Tibial nerve (tissue), 4 donors: ENCODE measurements at places on chromosomes 12 and 14.

DNA sequence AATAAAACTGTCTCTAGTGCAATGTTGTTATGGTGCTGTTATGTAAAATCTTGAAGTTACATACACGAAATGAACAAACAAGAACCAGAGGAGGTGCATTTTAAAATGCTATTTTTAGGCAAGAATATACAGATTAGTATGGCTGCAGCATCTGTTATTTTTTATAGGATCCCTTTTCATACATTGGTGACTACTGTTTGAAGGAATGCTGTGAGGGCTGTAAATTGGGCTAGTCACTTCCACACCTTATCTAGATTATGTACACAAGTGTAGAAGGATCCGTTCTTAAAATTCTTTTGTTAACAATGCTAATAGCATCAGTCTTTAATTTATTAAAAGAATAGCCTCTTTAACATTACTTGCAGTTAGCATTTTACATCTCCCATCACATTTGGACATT is 284.3 kb upstream of the MDGA2 start:
- no peak for DNase-seq

DNA sequence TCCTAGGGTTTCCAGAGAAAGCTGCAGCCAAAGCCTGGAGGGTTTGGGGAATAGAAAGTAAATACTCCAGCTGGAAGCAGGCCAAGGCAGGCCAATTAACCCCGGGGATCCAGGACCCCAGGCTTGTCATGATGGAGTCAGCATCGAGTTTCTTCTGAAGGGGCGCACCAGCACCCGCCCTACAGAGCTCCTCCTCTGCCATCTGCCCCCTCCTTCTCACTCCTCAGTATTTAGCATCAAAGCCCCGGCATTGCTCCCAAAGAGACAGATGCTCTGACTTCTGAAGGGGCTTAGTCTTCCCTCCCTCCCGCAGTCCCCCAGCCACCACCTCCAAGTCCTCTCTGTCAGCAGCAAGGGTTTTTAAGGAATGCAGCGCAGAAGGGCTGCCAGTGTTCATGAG is 285.1 kb upstream of the NOS1 start:
- no peak for DNase-seq

DNA sequence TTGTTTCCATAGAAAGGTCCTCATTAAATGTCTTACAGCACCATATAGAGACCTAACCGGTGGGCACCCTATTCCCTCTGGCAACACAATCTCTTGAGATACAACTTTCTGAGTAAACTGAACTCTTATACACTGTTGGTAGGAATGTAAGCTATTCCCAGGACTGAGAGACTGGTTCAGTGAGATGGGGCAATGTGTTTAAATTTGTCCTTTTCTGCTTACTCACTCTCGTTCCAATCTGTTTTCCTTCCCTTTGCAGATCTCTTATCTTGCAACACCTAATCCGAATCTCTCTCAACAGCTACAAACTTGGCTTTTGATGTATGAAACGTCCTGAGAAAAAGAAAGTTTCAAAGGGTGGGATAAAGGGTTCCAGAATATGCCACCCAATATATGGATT is 26.1 kb upstream of the ETV6 start:
- no peak for DNase-seq

DNA sequence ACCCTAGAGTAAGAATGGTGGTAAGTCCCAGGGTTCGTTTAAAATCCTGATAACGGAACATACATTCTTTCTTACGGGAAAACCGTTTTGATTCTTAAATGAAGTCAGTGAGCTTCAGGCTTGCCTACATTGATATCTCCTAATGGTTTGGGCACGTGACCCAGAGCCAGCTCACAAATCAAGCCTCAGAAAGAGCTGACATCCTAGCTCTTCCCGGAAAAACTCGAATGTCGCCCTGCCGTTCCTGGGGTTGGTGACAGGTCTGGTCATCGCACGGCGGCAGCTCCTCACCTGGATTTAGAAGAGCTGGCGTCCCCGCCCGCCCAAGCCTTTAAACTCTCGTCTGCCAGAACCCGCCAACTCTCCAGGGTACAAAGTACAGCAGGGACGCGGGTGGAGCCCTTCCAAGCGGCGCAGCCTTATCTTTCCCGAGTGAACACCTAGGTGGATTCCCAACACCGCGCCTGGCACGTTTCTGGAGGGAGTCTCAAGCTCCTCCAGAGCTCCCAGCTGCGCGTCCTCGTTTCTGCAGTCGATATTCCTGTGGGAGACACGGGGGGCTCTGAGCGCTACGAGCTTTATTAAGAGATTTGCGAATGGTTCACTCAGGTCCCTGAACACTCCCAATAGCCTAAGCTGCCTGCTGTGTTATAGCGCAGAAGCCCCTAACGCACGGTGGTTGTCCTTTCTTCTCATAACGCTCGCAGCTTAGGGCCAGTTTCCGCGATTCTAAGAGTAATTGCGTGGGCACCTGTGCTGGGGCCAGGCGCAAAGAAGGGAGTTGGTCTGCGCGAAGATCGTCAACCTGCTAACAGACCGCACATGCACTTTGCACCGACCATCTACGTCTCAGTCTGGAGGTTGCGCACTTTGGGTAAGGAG is at the start of gene SSTR1:
SSTR1 (plus strand) TSS at position 169 of the 882 bp plus-strand sequence. CDS start 1,486 bp downstream, outside the sequence.
- DNase-seq: no peak

- DNase-seq: no peak
Measured at GRCh38 chr12:69388371-69388770, 28.8 kb downstream of the YEATS4 start.

DNA sequence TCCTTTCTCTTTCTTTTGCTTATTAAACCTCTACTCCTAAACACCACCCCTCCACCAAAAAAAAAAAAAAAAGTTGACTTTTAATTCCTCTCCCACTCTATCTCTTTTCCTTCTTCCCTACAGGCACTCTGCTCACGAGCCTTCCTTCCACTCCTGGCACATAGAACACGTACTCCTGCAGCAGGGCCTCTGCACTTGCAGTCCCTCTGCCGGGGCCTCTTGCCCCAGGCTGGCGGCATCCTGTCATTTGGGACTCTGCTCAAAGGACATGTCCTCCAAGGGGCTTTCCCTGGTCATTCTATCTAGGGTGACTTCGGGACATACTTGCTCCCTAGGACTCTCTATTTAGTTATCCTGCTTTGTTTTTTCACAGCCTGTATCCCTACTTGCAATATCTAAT is 7.7 kb downstream of the FOS start:
- DNase-seq: peak; percentile 4

- DNase-seq: no peak
Measured at GRCh38 chr12:62914443-62915203, 20.3 kb downstream of the PPM1H start.

GRCh38 chr14:58055497-58056010 is 96.5 kb downstream of the ARMH4 start:
- DNase-seq: no peak

GRCh38 chr12:89700191-89700810 is 8.3 kb downstream of the ATP2B1 start:
- no peak for DNase-seq

- no peak for DNase-seq
Measured at GRCh38 chr14:22276913-22277816, 311.9 kb downstream of the DAD1 start.

- no peak for DNase-seq
Measured at GRCh38 chr12:125983784-125984500, 918.7 kb downstream of the AACS start.

- DNase-seq: no peak
Measured at GRCh38 chr14:99936738-99937474, 128.3 kb upstream of the EVL start.

- DNase-seq: peak; percentile 36
Measured at GRCh38 chr12:91877022-91877421, 268.6 kb downstream of the BTG1 start.

DNA sequence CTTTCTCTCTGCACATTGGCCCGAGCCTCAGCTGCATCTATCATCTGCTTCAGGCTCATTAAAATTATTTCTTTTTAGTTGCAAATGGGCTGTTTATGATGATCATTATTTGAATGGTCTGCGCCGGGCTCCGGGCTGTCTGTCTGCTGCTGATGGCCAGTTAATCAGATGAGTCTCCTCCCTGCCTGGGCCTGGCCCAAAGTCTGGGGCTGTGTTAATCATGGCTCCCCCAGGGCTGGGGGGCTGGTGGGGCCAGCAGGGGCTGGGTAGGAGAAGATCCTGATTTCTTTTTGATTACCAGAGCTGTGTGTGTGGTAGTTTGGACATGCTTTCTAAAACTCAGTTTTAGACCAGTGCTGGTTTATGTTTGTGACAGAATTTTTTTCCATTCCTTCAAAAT is 159.1 kb downstream of the PHETA1 start:
- no peak for DNase-seq

DNA sequence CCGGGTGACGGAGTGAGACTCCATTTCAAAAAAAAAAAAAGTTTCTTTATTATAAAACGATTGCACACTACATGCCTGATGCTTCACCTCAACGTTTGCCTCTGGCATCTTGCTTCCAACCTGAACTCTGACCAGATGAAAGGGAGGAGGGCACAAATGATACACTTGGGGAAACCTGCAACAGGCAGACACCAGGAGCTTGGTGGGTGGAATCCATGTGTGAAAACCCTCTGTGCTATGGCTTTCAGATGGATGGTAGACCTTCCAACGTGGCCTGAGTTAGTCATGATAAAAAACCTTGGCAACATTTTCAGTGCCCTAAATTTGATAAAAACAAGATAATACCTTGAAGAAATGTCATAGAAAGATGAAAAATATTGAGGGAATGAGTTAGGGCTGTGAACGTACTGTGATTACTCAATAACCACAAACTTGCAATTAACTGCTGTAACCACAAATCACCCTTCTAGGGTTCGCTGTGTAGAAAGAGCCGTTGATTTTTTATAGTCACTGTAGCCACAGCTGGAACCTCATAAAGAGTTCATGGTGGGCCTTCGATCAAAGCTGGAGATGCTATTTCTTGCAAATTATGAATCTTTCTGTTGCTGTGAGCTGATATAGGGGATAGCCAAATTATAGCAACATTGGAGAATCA is 26.1 kb upstream of the GZMB start:
- no peak for DNase-seq

GRCh38 chr12:124488520-124488919 is 78.9 kb downstream of the NCOR2 start:
- no peak for DNase-seq

- no peak for DNase-seq
Measured at GRCh38 chr12:25372969-25373817, 122.5 kb upstream of the KRAS start.

DNA sequence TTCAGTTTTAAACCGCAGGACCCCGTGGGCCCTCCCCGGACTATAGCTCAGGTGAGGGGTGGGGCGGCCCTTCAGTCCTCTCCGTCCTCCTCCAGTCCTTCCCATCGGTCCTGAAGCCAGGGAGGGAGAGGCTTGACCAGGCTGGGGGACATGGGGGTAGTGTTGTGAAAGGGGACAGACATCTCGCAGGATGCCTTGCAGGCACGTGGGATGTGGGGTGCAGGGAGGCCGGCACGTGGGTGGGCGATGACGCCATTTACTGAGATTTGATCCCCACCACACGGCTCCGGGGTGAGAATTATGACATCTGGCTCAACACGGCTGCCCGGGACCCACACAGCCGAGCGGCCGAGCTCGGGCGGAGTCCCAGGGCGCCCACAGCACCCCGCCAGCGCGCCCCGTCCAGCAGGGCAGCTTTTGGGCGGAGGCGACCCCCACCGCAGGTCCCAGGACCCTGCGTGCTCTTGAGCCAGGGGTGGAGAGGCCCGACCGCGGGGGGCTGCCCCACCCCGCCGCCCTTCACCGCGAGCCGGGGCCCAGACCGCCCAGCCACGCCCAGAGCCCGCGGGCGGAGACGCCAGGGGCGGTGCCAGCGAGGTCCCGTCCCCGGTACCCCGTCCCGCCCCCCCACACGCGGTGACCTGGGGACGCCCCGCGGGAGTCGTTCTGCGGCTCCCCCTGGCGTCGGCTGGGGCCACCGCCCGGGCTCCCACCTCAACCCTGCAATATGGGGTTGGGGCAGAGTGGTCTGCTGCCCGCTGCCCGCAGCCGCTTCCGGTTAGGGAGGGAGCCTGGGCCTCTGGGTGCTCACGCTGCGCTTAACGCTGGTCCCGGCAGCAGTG is 3.3 kb upstream of the EXOC3L4 start:
- no peak for DNase-seq

DNA sequence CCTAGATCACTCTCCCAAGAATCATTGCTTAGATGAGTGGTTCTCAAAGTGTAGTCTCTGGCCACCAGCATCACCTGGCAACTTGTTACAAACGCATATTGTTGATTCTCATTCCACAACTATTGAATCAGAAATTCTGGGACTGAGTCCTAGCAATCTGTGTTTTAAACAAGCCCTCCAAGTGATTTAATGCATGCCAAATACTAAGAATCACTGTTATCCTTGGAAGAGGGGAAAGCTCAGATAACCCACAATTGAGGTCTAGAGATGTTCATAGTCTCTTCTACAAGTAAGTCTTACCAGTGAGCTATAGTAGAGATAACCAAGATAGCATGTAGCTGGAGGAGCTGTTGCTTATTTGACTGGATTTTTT is 666.6 kb downstream of the DIO2 start:
- DNase-seq: no peak

GRCh38 chr12:132560364-132560613 is 50.1 kb downstream of the LRCOL1 start:
- DNase-seq: no peak

DNA sequence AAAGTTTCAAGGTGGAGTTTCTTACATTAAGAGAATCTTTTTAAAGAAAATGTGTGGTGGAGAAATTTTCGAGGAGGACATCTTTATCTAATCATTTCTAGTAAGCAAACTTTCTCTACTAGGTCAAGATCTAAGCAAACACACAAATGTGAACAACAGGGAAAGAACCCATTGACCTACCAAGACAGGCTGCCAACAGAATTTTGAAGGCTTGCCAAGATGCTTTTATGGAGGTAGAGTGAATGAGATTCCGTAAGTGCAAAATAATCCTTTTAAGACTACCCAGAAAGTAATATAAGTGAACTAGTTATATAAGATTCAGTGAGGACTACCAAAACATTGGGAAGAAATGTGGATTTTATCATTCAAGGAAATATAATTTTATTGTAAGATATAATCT is 357.1 kb upstream of the PDE3A start:
- DNase-seq: peak; percentile 32

- no peak for DNase-seq
Measured at GRCh38 chr12:67070307-67070600, 198.9 kb upstream of the CAND1 start.

GRCh38 chr14:54202288-54202687 is 194.5 kb upstream of the CDKN3 start:
- no peak for DNase-seq

DNA sequence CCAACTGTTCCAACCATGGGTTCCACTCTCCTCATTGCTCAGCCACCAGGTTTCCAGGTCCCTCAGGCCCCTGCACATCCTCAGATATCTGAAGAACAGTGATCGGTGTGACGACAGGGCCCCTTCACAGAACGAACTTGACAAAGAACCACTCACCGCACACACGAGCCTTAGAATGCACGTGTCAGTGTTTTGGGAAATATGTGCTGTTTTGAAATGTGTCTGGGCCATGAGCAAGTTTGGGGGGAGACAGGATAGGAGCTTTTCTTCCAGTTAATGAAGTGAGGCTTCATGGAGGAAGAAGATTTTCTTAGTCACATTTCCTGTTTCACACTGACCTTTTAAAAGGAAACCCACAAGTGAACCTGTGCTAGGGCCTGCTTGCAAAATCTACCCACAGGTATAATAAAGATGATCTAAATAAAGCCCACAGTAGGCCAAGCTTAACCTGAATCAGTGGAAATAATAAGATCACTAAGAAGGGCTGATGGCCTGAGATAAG is 58.6 kb downstream of the ZFP36L1 start:
- no peak for DNase-seq

GRCh38 chr12:94749890-94750289 is 99.5 kb upstream of the TMCC3 start:
- no peak for DNase-seq
